ENCODE measurements at places on chromosomes 2 and 18. TPM values are rescaled to one million over a fixed set of nuclear protein-coding genes. Genes with fewer than 3 reads are reported as not detected.
A peak's percentile ranks its signal among the peaks of the same experiment; 100 is the strongest.

- no peaks in the 10 kb centered on the region for H3K4me1 ChIP-seq
- H3K36me3 ChIP-seq = no peaks in the 10 kb centered on the region
- no peak overlapping the region for H3K27ac ChIP-seq
- DNase-seq = no peak
- H3K4me3 ChIP-seq = no peak overlapping the region
These were observed 185.5 kb downstream of the CCDC85A start for GRCh38 chr2:56369316-56369715.

DNA sequence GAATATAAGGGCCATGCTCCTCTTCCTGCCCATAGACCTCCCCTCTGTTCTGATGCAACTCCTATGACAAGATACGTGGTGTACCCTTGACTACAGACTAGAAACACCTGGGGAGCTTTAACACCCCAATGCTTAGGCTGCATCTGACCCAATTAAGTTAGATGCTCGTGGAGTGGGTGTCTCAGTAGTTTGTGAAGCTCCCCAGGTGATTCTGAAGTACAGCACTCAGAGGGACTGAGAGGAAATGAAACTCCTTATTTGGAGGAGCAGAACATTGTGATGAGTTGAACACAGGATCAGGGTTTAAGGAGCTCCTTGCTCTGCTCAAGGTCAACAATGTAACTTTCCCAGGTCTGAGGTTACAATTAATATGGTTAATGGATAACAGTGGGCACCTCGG, 80.3 kb upstream of the TTC39C start:
- no peak for DNase-seq
- H3K4me3 ChIP-seq = no peak overlapping the region
- H3K27ac ChIP-seq = no peak overlapping the region
- no peaks in the 10 kb centered on the region for H3K4me1 ChIP-seq

- H3K36me3 ChIP-seq = no peaks in the 10 kb centered on the region
- no peak overlapping the region for H3K27ac ChIP-seq
- H3K27me3 ChIP-seq = no peaks in the 10 kb centered on the region
- H3K4me1 ChIP-seq = no peaks in the 10 kb centered on the region
- H3K4me3 ChIP-seq = no peak overlapping the region
These were observed 816.4 kb downstream of the SOCS6 start for GRCh38 chr18:71105078-71105819.

GRCh38 chr2:29032189-29032588, 42.1 kb downstream of the PCARE start:
- no peak overlapping the region for H3K4me3 ChIP-seq
- H3K36me3 ChIP-seq = no peaks in the 10 kb centered on the region
- DNase-seq = no peak
- H3K4me1 ChIP-seq = peaks cover 3% of the 10 kb centered on the region

ADRA2B gene
- 0.91 TPM for total RNA-seq

DNA sequence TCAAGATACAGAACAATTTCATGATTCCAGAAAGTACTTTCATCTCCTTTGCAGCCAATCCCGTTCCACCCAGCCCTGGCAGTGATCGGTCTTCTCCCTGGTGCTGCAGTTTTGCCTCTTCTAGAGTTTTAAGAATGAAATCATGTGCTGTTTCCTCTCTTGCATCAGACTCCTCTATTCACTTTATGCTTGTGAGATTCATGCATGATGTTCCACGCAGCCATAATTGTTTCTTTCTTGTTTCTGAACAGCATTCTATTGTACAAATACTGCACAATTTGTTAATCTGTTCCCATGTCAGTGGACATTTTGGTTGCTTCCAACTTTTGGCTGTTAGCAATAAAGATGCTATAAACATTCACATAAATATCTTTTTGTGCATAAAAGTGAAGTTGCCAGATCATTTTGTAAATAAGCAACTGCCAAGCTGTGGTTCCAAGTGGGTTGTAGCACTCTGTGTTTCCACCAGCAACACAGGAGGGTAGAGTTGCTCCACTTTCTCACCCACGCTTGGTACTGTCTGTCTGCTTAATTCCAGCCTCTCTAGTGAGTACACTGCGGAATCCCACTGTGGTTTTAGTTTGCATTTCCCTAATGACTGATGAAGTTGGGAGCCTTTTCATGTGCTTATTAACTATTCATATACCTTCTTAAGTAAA, 104.5 kb downstream of the TWIST2 start:
- H3K27ac ChIP-seq = no peak overlapping the region
- peaks cover 2% of the 10 kb centered on the region for H3K4me1 ChIP-seq
- no peak overlapping the region for H3K4me3 ChIP-seq
- H3K27me3 ChIP-seq = peaks cover 7% of the 10 kb centered on the region
- no peak for DNase-seq

EMILIN2 gene
- total RNA-seq = 4.1 TPM

GRCh38 chr2:183530333-183530901, 406.2 kb downstream of the NUP35 start:
- no peak overlapping the region for H3K4me3 ChIP-seq
- H3K27ac ChIP-seq = no peak overlapping the region
- peaks cover 11% of the 10 kb centered on the region for H3K4me1 ChIP-seq
- H3K27me3 ChIP-seq = no peaks in the 10 kb centered on the region

CTNNA2 gene
- 76.2 TPM for total RNA-seq

GRCh38 chr2:144461308-144461766, 58.6 kb downstream of the ZEB2 start:
- no peaks in the 10 kb centered on the region for H3K36me3 ChIP-seq
- no peak for DNase-seq
- H3K27ac ChIP-seq = no peak overlapping the region
- peaks cover 2% of the 10 kb centered on the region for H3K27me3 ChIP-seq
- no peak overlapping the region for H3K4me3 ChIP-seq

DNA sequence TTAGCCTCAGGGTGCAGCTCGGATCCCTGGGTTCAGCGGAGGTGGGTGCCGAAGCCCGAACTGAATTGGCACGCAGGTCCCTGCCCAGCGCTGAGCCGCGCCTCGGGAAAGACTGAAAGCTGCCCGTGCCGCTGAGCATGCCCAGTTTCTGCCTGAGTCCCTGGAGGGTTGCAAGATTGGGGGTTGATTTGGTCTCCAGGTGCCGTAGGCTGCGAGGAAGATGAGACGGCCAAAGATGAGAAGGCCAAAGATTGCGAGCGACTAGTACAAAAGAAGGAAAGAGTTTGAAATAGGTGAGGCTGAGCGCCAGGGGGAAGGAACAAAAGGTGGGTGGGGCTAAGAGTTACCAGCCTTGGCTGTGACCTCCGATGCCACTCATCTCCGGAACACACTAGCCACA, 852 bp upstream of the KCNH7 start:
- no peaks in the 10 kb centered on the region for H3K36me3 ChIP-seq
- H3K4me1 ChIP-seq = peaks cover 13% of the 10 kb centered on the region
- peak overlapping the region; percentile 93 for H3K27ac ChIP-seq
- H3K4me3 ChIP-seq = peak overlapping the region; percentile 96

KRCC1 gene
- total RNA-seq = 8.0 TPM

GRCh38 chr2:24008672-24009366, 1.1 kb upstream of the MFSD2B start:
- DNase-seq = no peak
- no peaks in the 10 kb centered on the region for H3K4me1 ChIP-seq
- peak overlapping the region; percentile 68 for H3K4me3 ChIP-seq
- no peak overlapping the region for H3K27ac ChIP-seq
- peaks cover 11% of the 10 kb centered on the region for H3K27me3 ChIP-seq
- no peaks in the 10 kb centered on the region for H3K36me3 ChIP-seq

RPL31 gene
- 761 TPM for total RNA-seq

GRCh38 chr2:59171019-59171418, 929.9 kb upstream of the FANCL start:
- peaks cover 5% of the 10 kb centered on the region for H3K4me1 ChIP-seq
- H3K27me3 ChIP-seq = peaks cover 3% of the 10 kb centered on the region
- H3K36me3 ChIP-seq = no peaks in the 10 kb centered on the region
- H3K4me3 ChIP-seq = no peak overlapping the region

ZNG1B gene
- 29.1 TPM for total RNA-seq
